ENCODE measurements at places on chromosomes 16 and 17.

GRCh38 chr16:28309811-28310311, 17.5 kb downstream of the SBK1 start:
- DNase-seq: no peak

DNA sequence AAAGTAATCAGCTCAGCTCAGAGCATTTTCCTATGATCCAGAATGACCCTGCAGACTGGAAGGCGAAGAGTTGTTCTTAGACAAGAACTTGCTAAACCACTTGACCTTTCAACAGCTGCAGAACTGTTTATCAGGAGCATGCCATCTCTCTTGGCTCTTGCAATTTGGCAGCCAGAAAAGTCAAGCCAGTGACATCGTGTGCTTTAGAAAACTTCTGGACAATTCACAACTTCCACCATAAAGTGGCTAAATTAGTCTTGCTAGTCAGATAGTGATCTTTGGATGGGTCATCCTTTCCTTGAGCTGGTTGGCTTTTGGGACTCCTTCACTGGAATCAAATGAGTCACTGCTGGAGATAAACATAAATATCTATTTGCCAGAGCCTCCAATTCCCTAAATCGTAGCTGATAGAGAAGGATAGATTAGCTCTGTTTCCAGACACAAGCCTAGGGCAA, 146.5 kb downstream of the MAP2K6 start:
- DNase-seq: no peak

DNA sequence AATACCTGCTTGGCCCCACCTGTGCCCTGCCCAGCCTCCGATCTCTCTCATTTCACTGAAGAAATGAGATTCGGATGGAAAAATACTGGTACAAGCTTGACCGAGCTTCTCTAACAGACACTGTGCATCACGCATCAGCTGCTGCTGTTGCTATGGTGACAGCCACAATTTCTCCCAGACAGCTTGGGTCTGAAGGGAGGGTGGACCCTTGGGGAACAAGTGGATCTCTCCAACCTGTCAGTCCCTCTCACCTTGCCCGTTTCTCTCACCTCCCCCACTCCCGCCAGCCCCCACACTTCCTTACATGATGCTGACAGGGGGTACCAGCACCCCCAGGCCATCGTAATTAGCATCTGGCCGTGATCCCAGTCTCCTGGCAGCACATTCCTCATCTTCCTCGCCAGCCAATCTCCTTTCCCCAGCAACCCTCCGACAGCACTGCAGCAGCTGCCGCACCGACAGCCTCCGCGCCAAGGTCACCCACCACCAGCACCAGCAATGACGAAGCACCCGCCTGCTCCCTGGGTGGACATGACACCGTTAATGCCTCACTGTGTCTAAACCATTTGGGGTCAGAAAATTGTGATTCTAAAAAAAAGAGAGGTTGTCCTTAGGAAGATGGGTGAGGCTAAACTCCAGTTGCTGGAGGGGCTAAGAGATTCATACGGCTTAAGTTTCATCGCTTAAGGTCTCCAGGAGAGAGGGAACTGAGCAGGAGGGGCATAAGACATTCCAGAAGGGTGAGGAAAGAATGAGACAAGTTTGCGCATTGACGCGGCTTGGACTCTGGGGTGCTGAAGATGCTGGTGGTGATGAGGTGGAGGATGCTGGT, 58.6 kb upstream of the TNRC6A start:
- peak; percentile 88 for DNase-seq

- DNase-seq: no peak
These were observed 4.5 kb downstream of the RANBP10 start for GRCh38 chr16:67801883-67802282.

DNA sequence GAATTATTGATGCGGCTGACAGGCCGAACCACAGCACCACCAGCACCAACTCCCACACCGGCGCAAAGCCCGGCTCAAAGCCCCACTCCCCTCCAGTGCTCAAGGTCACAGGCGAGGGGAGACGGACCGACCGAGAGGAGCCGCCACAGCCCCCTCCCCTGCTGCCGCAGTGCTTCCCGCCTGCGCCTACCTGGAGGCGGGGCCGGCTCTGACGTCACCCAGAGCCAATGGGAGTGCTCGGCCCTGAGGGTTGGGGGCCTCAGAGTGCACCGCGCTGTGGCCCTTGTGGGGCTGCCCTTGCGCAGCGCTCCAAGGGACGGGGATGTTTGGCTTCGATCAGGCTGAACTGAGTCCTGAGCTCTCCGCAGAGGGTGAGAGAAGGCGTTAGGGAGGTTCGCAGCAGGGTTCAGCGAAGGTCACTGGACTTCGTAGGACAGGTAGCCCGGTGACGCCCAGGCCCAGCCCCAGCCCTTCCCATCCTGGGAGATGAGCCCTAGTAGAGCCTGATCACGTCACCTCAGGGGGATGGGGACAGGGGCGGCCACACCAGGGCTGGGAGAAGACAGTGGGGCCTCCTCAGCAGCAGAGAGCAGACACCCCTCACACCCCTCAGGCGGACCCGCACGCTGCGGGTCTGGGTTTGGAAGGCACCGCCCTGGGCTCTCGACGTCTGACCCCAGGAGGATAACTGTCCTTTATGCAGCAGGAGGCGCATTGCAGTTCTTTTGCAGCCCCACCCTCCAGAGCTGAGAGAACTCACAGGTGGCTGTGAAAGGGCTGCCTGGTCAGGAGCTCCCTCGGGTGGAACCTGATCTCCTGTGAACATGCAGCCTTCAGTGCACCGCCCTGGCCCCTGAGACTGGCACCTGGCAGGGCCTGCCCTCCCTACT, 1.5 kb downstream of the NDRG4 start:
- DNase-seq: no peak

DNA sequence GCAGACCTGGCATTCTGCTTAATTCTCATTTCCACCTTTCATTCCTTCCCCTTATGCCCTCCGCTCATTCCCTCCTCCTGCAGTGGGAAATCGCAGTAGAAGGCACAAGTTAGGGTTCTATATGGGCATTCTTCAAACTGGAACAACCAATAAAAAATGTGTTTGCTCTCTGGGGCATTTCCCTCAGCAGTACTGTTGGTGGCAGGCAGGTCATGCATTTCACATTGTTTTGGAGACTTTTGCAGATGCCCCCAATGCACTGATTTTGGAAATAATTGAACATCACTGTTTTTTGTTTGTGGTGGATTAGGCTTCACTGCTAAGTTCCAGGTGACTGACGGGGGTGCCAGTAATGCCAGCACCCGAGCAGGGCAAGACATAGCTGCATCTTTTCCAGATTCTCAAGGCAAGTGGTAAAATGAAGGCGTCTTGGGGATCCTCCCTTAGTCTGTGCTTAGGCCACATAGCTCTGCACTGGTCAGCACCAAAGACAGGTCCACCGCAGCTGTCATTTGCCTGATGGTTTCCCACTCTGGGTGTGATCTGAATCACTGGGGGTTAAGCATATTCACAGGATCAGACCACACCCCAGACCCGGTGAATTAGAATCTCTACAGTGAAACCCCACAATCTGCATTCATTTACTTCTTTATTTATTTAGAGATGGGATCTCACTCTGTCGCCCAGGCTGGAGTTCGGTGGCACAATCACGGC, 304.5 kb downstream of the CPPED1 start:
- DNase-seq: no peak

DNA sequence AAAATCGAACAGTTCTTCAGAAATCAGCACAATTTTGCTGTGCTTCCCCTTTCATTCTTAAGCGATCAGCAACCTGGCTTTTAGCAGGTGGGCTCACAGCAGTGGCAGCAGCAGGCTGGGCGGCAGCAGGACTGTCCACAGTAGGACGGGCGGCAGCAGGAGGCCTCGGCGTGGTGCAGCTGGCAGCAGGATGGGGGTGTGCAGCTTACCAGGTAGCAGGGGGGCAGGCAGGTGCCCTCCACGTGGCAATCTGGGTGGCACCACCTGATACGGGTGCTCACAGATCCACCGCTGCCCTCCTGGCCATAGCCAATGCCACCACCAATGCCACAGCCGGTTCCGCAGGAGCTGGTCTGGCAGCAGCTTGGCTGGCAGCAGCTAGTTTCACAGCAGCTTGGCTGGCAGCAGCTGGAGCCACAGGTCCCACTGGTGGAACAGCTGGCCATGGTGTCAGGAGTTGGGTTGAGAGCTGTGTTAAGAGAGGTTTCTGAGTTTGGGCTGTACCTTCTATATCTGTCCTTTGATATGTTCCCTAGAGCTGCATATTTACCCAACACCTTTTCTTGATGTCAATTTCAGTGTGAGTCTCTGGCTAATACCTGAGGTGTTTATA, at the start of gene KRTAP1-4:
Gene KRTAP1-4, minus strand, starts transcription at position 563 of the 613 bp plus-strand sequence. Its CDS starts 117 bp downstream, at position 446.
- no peak for DNase-seq

DNA sequence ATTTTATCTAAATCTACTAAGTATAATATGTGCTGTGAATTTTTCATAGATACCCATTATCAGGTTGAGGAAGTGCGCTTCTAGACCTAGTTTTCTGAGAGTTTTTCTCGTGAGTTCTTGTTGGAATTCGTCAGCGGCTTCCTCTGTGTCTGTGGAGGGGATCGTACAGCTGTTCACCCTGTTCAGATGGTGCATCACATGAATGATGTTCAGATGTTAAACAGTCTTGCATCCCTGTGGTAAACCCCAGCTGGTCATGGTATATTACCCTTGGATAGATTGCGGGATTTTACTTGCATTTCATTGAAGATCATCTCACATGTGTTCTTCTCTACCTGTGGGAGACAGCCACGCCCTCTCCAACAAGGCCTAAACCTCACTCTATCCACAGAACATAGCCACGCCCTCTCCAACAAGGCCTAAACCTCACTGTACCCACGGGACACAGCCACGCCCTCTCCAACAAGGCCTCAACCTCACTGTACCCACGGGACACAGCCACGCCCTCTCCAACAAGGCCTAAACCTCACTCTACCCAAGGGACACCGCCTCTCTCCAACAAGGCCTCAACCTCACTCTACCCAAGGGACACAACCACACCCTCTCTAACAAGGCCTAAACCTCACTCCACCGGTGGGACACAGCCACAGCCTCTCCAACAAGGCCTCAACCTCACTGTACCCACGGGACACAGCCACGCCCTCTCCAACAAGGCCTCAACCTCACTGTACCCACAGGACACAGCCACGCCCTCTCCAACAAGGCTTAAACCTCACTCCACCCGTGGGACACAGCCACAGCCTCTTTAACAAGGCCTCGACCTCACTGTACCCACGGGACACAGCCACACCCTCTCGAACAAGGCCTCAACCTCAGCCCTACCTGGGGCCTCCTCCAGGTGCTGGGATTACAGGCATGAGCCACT, 180.2 kb upstream of the CHMP6 start:
- no peak for DNase-seq

- DNase-seq: no peak
These were observed 129.2 kb upstream of the MYOCD start for GRCh38 chr17:12536472-12536871.

GRCh38 chr17:34769049-34769448, 189.7 kb downstream of the TMEM132E start:
- no peak for DNase-seq

DNA sequence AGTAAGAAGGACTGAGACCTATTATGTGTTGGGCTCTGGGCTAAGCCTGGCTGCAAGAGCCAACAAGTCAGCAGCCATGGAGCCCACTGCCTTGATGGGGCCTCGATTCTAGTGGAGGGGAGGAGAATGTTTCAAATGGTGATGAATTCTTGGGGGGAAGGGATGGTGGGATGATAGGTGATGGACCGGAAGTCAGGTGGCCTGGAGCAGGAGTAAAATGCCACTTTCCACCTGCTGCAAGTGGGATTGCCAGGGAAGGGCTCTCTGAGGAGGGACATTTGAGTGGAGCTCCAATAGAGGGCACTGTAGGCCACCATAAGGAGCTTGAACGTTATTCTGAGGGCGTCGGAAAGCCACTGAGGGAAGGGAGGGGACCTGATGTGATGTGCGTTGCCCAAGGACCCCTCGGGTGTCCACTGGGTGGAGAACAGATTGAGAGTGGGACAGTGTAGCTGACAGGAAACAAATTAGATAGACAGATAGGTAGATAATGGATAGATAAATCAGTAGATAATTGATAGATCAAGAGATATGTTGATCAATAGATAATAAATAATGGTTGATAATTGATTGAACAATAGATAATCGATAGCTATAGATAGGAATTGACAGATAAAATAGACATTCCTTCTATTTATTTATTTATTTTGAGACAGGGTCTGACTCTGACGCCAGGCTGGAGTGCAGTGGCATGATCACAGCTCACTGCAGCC, 18.2 kb upstream of the NXPH3 start:
- DNase-seq: peak; percentile 32

GRCh38 chr17:6173653-6174052, 103.5 kb downstream of the WSCD1 start:
- DNase-seq: no peak

GRCh38 chr16:70685061-70685937, 554 bp downstream of the MTSS2 start:
- DNase-seq: no peak

- DNase-seq: no peak
These were observed 18.9 kb upstream of the KCNJ12 start for GRCh38 chr17:21357281-21357680.

GRCh38 chr17:32873114-32873513, 3.8 kb downstream of the MYO1D start:
- no peak for DNase-seq

GRCh38 chr16:3020247-3020603, at the start of gene TNFRSF12A:
Gene TNFRSF12A (plus strand): TSS chr16:3020368. CDS start chr16:3020398, 30 bp downstream.
- peak; percentile 66 for DNase-seq

GRCh38 chr17:43578699-43579565, 32.8 kb upstream of the ETV4 start:
- DNase-seq: peak; percentile 56

GRCh38 chr17:70242781-70243437, 73.6 kb downstream of the KCNJ2 start:
- DNase-seq: no peak

GRCh38 chr16:57971848-57972247, 920 bp upstream of the CNGB1 start:
- DNase-seq: no peak

- no peak for DNase-seq
These were observed 32.8 kb downstream of the GLG1 start for GRCh38 chr16:74574146-74574545.

DNA sequence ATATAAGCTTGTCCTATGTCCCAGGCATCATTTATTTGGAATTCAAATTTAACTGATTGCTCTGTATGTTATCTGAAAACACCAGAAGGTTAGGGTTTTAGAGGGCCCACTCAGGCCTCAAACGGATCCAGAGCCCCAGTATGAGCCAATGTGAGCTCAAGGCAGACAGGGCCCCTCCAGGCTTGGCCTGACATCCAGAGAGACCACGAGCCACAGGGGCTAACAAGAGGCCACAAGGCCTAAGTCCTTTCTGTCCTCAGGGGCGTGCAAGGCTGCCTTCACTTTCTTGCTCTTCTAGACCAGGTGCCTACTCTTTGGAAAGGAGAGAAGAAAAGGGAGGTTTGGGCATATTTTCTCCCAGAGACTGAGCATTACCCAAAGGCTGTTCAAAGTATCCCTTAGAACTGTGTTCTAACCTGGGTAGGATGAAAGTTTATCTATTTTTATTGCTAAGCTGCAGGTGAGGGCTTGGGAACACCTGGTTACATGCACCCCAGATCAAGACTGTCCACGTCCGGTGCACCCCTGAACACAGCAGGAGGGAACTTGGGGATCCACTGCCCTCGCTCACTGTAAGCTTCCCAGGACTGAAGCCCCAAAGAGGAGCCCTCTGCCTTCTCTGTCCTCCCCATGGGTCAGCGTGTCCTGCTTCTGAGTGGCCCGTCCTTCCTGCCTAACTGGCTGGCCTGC, 1.5 kb upstream of the ENGASE start:
- DNase-seq: no peak

GRCh38 chr17:75456039-75456416, 407 bp upstream of the TMEM94 start:
- DNase-seq: no peak

Measured in RCC 7860 (cell line).